Vagina (tissue), 2 donors: ENCODE measurements at places on chromosomes 1 and 21. TPM values are rescaled to one million over a fixed set of nuclear protein-coding genes. Genes with fewer than 3 reads are reported as not detected.
A peak's percentile ranks its signal among the peaks of the same experiment; 100 is the strongest.

PCP4L1 gene
- 3.7 TPM for total RNA-seq

- H3K27ac ChIP-seq, result no peak overlapping the region
- no peak overlapping the region for H3K4me3 ChIP-seq
- no peaks in the 10 kb centered on the region for H3K27me3 ChIP-seq
- no peaks in the 10 kb centered on the region for H3K36me3 ChIP-seq
Observed at GRCh38 chr1:195195423-195196057, 1412.7 kb downstream of the KCNT2 start.

DNA sequence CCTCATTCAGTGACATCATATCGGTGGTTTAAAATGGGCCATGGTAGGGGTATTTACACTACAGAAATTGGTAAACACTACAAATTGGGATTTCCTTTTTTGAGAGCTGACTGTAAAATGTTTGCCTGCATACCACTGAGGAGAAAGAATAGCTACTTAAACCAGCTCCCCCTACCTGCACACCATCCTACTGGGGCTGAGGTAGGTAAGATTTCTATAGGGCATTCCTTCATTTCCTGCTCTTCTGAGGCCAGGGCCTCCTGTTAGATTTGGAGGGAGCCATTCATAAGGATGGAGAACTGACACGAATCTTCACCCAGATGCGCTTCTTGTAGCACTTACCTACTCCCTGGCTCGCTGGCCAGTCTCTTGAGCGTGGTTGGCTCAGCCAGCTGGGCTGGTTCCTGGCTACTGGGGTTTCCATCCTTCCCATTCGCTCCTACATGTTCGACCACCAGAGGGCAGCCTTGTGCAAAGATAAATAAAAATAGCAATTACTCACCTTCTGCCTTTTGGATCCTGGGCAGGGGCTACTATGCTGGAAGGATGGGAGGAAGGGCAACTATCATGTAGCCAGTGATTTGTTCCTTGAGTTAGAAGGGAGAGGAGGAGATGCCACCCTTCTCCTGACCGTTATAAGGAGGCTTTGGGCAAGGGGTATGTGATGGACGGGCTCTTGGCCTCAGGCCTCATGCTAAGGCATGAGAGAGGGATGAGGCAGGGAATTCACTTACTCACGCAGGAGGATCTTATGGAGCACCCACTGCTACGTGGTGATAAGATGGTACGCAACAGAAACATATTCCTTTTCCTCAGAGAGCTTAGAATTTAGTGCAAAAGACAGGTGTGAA lies 10.7 kb downstream of the OPTC start:
- H3K27me3 ChIP-seq, result no peaks in the 10 kb centered on the region
- no peak for DNase-seq
- no peaks in the 10 kb centered on the region for H3K36me3 ChIP-seq

AMY1A gene
- total RNA-seq, result not detected

SMIM11 gene
- 8.1 TPM for total RNA-seq

POTED gene
- not detected for total RNA-seq

DNA sequence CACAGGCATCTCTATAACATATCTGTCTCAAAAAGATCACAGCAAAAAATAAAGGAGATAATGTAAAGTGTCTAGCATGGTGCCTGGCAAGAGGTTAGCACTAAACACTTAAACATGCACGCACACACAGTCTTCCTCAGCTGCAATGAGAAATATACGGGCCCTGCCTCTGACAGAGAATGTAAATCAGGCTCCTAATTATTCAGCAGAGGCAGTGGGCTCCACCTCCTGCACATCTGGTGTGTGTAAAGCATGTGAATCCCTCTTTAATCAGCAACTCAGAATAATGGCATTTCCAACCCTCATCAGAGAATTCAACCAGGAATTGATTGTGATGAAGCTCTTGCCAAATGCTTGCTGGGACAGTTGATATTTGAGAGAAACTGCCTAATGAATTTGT lies 85.6 kb upstream of the KCNA3 start:
- H3K27me3 ChIP-seq, result no peaks in the 10 kb centered on the region
- H3K4me1 ChIP-seq, result no peaks in the 10 kb centered on the region
- H3K4me3 ChIP-seq, result no peak overlapping the region
- H3K36me3 ChIP-seq, result no peaks in the 10 kb centered on the region
- H3K27ac ChIP-seq, result no peak overlapping the region
- no peak for DNase-seq

DNA sequence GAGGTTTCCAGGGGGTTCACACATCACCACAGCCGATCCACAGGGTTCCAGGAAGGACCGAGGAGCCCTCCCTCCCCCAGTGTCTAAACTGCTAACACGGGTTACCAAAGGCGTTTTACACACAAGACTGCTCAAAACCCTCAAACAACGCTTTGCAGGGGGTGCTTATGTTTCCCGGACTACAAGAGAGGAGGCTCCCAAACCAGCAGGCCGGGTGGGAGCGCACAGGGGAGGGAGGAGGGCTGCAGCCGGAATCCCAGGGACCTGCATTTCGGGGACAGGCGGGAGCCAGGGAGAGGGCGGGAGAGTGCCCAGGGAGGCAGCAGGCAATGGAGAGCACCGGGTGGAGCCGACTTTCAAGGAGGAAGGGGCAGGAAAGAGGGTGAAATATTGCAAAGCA lies 50.8 kb downstream of the ACBD3 start:
- H3K27ac ChIP-seq, result no peak overlapping the region
- H3K4me3 ChIP-seq, result no peak overlapping the region
- no peaks in the 10 kb centered on the region for H3K27me3 ChIP-seq
- DNase-seq, result no peak

GRCh38 chr1:154502066-154502743 lies at the start of the genes SHE and TDRD10:
SHE (minus strand) TSS chr1:154502412; CDS start chr1:154502026, 386 bp downstream.
TDRD10 (plus strand) TSS chr1:154502219; CDS start chr1:154506904, 4,685 bp downstream.
- H3K4me3 ChIP-seq, result peak within 1 kb of the TSS; percentile 40
- no peak within 1 kb of the TSS for H3K27ac ChIP-seq
- DNase-seq, result no peak
- H3K36me3 ChIP-seq, result no peaks in the 10 kb centered on the region

C1orf185 gene
- not detected for total RNA-seq

GRCh38 chr1:31122101-31122735 lies 56.7 kb upstream of the PUM1 start:
- no peak overlapping the region for H3K4me3 ChIP-seq
- H3K4me1 ChIP-seq, result peaks cover 6% of the 10 kb centered on the region
- no peaks in the 10 kb centered on the region for H3K36me3 ChIP-seq
- no peaks in the 10 kb centered on the region for H3K27me3 ChIP-seq

HEYL gene
- 8.8 TPM for total RNA-seq

- no peak overlapping the region for H3K27ac ChIP-seq
- no peaks in the 10 kb centered on the region for H3K27me3 ChIP-seq
- no peaks in the 10 kb centered on the region for H3K4me1 ChIP-seq
- no peak overlapping the region for H3K4me3 ChIP-seq
- DNase-seq, result no peak
- no peaks in the 10 kb centered on the region for H3K36me3 ChIP-seq
Observed at GRCh38 chr21:29656504-29657239, 283.1 kb downstream of the GRIK1 start.

RRP1B gene
- 18.9 TPM for total RNA-seq

DNA sequence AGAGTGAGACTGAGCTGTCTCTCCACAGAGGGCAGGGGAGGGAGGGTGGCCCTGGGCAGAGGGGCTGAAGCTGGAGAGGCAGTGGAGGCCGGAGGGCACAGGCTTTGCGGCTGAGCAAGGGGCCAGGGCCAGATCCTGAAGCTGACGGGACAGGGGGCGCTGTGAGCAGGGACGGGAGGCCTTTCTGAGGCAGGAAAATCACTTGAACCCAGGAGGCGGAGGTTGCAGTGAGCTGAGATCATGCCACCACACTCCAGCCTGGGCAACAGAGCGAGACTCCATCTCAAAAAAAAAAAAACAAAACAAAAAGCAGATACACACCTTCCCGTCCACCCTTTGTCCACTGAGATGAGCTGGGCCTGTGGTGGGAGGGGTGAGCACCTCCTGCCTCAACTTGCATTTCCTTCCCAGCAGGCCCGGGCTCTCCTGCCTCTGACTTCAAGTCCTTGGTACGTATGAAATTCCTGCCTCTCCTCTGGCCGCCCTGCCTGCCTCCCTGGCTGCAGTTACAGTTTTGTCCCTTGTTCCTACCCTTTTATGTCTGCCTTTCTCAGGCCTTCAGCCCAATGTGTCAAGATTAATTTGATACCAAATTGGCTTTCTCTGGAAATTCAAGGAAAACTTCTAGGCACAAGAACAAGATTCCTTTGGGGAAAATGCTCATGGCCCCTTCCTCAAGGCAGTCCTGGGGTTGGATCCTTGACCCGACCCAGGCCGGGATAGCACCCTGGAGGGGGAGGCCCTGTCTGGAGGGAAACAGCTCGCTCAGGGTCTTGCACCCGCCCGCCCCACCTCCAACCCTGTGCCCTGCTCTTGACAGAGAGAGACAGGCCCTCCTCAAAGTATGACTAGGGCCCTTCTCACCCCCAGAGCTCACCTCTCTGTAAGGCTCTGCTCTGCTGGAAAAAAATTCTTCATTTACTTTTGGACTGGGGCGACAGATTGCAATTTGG lies 11.2 kb upstream of the ADAMTSL4 start:
- no peak for DNase-seq
- H3K27ac ChIP-seq, result peak overlapping the region; percentile 71
- no peaks in the 10 kb centered on the region for H3K36me3 ChIP-seq
- H3K4me1 ChIP-seq, result peaks cover 33% of the 10 kb centered on the region

OR2M3 gene
- total RNA-seq, result not detected

- no peak overlapping the region for H3K4me3 ChIP-seq
- DNase-seq, result no peak
- H3K36me3 ChIP-seq, result no peaks in the 10 kb centered on the region
- no peaks in the 10 kb centered on the region for H3K4me1 ChIP-seq
Observed at GRCh38 chr1:198135366-198135765, 21.4 kb upstream of the NEK7 start.

LCE1C gene
- not detected for total RNA-seq

- H3K4me3 ChIP-seq, result no peak overlapping the region
- peaks cover 65% of the 10 kb centered on the region for H3K4me1 ChIP-seq
- no peak for DNase-seq
- H3K27ac ChIP-seq, result peak overlapping the region; percentile 33
Observed at GRCh38 chr1:201764166-201764565, 64.8 kb upstream of the IPO9 start.

DNA sequence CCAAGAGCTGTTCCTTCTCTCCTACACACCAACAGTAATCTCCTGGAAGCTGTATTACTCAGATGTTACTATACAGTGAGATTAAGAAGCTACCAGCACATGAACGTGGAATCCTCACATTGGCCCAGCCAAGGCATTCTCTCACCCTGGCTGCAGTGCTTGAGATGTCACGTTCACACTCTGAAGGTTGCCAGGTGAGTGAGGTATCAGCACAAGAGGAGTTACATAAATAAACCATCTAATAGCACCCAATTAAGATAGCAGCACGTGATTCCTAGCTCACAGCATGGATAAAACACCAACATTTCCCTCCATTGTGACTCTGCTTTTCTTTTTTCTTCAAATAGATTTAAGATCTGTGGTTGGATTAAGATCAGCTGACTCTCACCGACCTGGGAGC lies 182.8 kb downstream of the PLPP3 start:
- no peak overlapping the region for H3K27ac ChIP-seq
- H3K4me1 ChIP-seq, result no peaks in the 10 kb centered on the region
- no peak overlapping the region for H3K4me3 ChIP-seq
- DNase-seq, result no peak

PRAMEF6 gene
- not detected for total RNA-seq

DNA sequence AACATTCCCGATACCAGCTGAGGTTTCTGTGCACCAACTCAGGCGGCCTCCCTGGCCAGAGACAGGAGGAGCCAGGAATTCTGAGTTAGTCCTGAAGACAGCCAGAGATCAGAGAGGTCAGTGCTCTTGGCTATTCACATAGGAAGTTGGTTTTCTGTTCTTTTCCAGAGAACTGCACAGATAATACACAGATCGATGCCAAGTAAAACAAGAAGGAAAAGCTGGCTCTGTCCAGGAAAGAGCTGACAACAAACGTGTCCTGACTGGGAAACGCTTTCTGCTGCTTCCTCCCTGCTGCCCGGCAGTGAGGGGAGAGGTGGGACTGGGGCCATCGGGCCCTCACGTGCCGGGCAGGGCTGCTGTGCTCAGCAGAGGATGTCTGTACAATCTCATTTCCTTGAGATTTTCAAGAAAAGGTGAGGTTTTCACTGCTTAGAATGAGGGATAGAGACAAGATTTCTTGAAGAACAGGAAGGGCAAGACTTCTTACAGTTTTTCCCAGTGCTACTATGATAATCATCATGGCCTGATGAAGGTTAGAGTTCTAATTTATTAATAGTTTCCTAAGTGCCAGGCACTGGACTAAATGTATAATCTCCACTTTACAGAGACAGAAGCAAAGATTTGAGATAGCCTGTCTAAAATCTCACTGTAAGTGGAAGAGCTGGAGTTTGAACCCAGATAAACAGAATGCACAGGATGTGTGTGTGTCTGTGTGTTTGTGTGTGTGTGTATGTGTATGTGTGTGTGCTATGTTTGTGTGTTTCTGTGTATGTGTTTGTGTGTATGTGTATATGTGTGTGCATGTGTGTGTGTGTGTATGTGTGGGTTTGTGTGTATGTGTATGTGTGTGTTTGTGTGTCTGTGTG lies 211.0 kb upstream of the RAB4A start:
- H3K36me3 ChIP-seq, result no peaks in the 10 kb centered on the region
- DNase-seq, result no peak
- peaks cover 35% of the 10 kb centered on the region for H3K4me1 ChIP-seq

DNA sequence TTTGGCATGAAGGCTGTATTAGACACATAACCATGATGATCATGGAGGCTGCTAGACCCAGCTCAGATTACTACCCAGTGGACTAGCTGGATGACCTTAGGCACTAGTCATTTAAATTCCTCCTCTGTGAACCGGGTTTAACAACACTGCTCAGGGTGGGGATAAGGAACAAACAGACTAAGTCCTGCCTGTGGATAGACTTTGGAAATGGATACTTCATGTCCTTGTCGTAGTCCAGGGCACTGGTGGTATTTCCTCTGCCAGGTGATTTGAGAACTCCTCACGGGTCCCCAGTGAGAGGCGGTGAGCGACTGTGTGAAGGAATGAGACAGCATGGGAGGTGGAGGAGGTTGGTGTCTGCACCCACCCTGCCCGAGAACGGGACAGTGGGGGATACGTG lies 72.9 kb upstream of the SELENON start:
- H3K4me1 ChIP-seq, result peaks cover 51% of the 10 kb centered on the region
- H3K4me3 ChIP-seq, result no peak overlapping the region
- H3K27me3 ChIP-seq, result no peaks in the 10 kb centered on the region
- no peaks in the 10 kb centered on the region for H3K36me3 ChIP-seq
